ENCODE measurements at places on chromosomes 5 and 9. TPM values are rescaled to one million over a fixed set of nuclear protein-coding genes. Genes with fewer than 3 reads are reported as not detected.

Gene C9orf50
- total RNA-seq: not detected

Gene MBLAC2
- 5.1 TPM for total RNA-seq

Gene ADRB2
- 1.4 TPM for total RNA-seq

Gene SMIM3
- total RNA-seq: 19.2 TPM

Gene CCDC112
- 9.1 TPM for total RNA-seq

Gene RGS7BP
- total RNA-seq: 1.6 TPM

Gene RUSC2
- total RNA-seq: 60.5 TPM

Gene INSYN2B
- total RNA-seq: 0.16 TPM

Gene NME5
- not detected for total RNA-seq

Gene IL3
- not detected for total RNA-seq

DNA sequence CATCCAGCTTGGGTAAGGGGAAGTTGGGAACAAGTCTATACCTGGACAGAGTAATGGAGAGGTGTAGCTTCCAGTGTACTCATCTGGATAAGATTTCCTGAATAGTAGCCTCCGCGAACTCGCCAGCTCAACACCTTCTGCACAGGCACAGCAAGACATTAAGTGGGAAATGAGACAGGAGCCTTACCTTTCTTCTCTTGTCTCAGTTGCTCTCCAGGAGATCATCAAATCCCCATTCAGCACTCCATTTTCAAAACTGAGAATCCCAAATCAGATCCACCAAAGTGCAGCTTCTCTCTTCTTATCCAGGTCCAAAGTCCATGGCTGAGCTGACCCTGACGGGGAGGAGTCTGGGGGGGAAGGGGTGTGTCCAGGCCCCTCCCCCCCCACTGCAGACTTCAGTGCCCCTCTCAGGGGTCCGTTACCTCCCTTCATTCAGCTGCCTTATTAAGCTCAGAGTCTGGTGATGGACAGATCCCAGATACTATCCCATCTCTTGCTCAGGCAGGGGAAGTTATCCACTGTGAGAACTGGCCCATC, 5.9 kb upstream of the MGAT1 start:
- DNase-seq: no peak

GRCh38 chr5:57940236-57940635, 457.6 kb upstream of the ACTBL2 start:
- no peak for DNase-seq

DNA sequence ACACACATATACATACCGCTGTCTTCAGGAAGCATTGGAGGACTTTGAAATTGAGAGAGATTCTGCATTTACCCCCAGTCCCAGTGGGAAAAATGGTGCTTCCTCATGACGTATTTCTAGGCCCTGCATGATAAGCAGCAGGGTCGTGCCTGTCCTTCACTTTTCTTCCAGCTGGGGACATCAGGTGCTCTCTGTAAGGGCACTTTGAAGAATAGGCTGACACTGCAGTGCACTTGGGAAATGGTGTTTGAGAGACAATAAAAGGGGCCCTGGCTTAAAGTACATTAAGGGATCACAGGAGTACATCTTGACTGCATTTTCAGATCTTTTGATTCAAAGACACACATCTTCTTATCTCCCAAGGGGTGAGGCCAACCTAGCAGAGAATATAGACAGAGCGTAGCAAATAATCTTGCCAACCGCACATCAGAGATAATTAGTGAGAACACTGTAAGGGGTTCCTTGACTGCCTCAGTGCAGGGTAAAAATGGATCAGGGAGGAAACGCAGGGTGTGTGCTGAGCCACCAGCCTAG, 437.9 kb downstream of the CSNK1G3 start:
- no peak for DNase-seq

DNA sequence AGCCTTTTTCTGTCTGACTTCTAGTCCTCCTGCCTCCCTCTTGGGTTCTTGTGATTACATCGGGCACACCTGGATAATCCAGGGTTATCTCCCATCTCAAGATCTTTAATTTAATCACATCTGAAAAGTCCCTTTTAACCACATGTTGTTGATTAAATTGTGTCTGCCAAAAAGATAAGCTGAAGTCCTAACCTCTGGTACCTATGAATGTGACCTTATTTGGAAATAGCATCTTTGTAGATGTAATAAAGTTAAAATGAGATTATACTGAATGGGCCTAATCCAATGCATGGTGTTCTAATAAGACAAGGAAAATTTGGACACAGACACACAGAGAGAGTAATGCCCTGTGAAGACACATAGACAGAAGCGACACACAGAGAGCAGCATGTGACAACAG, 232.4 kb downstream of the KCTD16 start:
- no peak for DNase-seq

DNA sequence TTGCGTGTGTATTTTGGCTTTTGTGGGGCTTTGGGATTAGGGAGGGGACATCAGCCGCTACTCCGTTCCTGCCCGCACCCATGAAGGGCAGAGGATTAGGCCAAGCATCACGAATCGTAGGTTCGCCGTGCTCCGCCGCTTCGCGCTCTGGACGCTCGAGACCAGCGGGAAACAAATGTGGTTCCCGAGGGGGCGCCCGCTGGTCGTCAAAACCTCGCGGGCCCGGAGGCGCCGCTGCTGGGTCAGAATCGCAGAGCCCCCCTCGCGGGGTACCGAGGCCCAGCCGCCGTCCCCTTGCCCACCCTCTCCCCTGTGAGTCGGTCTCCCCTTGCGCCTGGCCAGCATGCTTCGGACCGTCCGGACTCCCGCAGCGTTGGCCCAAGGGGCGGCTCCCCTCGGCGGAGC, 2.3 kb upstream of the PAX5 start:
- DNase-seq: peak; percentile 64

- DNase-seq: no peak
These were observed 171.6 kb downstream of the RASEF start for GRCh38 chr9:82891321-82891720.

DNA sequence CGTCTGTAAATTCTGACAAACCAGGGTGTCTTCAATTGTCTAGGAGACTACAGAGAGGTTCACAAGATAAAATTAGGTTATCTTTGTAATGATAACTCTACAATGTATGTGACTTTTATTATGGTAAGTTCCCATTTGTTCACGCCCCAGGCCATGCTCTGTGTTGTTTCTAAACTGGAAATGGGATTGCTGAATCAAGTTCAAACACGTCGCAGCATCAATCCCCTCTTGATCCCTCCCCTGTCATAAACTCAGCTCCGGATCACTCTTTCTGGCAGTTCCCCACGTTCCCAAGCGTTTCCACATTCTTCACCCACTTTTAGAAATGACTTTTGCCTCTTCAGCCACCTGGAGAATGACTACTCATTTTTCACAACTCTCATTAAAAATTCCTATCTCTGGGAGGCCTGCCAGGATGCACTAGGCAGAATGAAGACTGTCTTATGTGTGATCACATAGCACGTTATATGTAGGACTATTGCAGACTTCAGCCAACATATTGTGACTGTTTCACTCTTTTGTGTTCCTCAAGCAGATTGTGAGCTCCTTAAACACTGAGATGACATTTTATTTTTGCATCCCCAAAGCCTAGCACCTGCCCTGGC, 1124.2 kb upstream of the WWC1 start:
- DNase-seq: no peak

DNA sequence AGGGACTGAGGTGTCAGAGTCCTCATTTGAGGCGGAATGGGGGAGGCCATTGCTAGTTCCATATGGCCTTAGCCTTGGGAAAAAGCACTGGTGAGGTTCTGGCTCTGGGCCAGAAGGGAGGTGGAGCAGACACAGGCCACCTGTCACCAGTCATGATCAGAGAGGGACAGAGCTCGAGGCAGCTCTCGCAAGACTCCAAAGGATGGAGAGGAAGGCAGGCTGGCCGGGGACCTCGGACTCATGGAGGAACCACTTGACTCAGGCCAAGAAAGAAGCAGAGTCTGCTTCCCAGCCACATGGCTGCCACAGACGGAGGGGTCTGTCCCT, 29.2 kb upstream of the NSMF start:
- DNase-seq: peak; percentile 57

- no peak for DNase-seq
These were observed 458.0 kb downstream of the DMAC1 start for GRCh38 chr9:7341571-7341970.

DNA sequence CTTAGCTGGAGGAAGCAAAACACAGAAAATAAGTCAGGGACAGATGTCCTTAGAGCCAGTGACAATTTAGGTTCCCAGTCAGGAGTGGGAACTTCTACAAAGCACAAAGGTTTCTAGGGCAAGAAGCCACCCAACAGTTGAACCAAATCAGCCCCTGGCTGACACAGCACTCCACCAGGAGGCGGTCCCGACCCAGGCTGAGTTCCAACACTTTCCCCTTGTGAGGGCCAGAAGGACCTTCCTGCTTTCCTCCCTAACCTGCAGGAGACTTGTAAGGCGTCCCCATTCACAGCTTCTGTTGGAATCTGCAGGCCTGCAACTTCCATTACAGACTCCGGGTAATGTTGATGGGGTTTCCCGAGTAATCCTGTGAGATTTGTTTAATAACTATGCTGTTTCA, 416.4 kb upstream of the IRX1 start:
- DNase-seq: no peak

DNA sequence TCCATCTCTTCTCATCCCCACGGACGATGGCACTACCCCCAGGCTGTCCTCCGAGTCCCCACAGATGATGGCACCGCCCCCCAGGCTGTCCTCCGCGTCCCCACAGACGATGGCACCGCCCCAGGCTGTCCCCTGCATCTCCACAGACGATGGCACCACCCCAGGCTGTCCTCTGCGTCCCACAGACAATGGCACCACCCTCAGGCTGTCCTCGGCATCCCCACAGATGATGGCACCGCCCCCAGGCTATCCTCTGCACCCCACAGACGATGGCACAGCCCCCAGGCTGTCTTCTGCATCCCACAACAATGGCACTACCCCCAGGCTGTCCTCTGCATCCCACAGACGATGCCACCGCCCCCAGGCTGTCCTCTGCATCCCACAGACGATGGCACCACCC, 57.4 kb upstream of the PTCH1 start:
- DNase-seq: no peak

DNA sequence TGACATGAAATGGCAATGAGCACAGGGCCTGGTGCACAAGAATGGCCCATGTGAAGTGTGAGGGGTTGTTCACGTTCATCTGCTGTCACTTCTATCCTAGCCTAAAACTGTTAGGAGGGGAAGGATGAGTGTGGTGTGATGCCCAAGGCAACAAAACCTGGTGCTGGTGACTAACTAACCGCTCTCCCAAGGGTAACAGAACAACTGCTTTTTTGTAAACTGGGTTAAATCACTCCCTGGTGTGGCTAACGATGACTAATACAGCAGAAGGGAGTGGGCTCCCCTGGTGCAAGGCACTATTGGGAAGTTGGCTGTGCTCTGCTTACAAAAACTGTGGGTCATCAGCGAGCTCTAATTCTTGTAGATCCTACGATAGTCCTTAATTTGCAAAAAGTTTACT, 103.2 kb upstream of the VCAN start:
- DNase-seq: no peak

GRCh38 chr9:132814937-132815336, 63.1 kb downstream of the AK8 start:
- DNase-seq: no peak

DNA sequence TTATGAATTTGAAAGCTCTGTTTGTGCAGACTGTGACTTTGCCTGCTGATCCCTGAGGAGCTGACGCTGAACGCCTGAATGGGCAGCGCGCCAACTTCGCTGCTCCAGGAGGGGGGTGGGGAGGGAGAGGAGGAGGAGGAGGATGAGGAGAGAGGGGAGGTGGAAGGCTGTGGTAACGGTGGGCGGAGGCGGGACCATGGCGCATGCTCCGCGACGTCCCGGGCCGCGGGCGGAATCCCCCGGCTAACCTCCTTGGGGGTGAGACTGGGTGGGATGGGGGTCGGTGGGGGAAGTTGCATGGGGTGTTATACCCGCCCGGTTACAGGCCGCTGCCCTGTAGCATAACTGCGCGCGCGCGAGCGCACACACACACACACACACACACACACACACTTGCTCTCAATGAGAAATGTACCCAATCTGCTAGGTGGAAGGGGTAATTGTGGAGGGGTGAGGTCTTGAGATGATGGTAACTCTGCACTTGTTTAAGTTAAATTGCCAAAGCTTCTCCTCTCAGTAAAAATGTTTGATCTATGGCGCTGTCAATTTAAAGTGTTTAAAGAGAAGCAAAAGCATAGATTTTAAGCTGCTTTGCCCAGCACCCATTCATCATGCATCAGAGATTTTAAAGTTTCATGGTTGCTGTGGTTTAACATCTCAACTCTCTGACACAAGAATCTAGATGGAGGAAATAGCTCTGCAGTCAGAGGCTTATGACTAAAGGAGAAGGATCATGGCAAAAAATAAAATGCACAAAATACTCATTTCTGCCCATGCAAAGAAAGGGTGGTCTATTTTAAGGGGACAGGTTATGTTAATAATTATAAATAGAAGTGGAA, 76.6 kb upstream of the TBCA start:
- DNase-seq: peak; percentile 54

GRCh38 chr5:773517-774264, 10.8 kb downstream of the ZDHHC11B start:
- no peak for DNase-seq

- no peak for DNase-seq
These were observed 69.1 kb downstream of the FOXD1 start for GRCh38 chr5:73379435-73379834.

DNA sequence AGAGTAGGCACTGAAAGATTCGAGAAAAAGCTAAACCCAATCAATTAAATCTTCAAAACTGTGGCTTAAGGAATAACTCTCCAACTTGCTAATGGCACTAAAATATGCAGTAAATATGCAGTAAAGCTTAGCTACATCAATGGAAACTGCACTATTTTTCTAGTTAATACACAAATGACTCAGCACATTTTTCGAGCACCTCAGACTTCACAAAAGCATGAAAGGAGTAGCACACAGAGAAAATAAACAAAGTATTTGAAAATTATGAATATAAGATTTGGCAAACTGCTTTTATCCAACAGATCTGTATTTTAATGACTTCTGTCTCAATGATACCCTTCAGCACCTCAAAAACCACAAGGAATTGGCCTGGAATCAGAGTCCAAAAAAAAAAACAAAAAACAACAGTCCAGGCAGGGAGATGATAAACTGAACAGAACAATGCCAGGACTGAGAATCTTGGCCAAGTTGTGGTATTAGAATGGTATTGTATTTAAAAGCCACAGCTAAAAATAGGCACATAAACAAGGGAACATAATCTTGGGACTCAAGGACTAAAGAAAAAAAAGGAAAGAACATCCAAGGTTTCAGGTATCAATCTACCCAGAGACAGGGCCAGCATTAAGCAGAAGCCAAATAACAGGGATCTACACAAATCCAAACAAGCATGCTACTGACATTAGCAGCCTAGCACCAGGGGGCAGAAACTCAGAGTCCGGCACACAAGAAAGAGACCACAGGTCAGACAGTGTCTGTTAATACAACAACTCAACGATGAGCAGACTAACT, 21.4 kb downstream of the TMEM245 start:
- no peak for DNase-seq

- DNase-seq: no peak
These were observed 143.3 kb downstream of the ARSB start for GRCh38 chr5:78841767-78842166.
